ENCODE measurements at places on chromosomes 6 and 20.

DNA sequence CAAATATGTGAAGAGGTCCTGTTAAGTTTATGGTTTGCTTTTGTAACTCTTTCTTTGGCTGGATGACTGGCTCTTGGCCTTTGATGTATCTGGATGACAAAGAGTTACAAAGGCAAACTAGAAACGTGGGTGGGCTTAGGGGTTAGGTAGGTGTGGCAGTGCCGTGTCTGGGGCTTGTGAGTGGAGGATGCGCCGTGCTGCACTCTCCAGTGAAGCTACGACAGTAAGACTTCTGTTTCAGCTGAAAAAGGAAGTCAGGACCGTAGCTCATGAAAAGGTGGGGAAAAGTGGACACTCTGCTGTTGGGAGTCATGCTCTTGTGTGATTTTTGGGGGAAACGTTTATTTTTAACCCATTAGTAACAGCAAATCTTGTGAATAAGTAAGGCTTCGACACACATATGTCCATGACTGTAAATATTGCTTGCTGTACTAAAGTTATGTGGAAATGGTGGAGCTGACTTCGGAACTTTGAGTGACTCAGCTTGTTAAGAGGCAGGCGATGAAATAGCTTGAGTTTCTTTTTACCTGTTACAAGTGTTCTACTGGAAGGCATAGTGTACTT lies 45.6 kb downstream of the DUSP22 start:
- DNase-seq: peak; percentile 48

GRCh38 chr20:4814696-4815252 lies 93.1 kb downstream of the PRND start:
- peak; percentile 47 for DNase-seq

DNA sequence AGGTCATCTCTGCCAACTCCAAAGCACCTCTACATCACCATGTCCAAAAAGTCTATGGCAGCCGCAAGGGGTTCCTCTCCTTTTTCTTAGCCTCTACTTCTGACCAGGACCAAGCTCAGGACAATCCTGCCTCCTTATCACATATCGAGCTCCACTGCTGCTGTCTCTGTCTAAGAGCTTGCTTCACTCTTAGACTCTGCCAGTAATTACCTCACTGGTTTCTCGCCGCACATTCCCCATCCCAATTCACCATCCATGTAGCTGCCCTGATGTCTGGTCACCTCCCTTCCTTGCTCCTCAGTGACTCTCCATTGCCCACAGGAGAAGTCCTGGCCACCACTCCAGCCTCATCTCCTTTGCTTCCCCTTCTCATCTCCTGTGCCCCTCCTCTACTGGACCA lies 24.1 kb upstream of the PI16 start:
- no peak for DNase-seq

- no peak for DNase-seq
These were observed 42.2 kb upstream of the EDN3 start for GRCh38 chr20:59258221-59258621.

DNA sequence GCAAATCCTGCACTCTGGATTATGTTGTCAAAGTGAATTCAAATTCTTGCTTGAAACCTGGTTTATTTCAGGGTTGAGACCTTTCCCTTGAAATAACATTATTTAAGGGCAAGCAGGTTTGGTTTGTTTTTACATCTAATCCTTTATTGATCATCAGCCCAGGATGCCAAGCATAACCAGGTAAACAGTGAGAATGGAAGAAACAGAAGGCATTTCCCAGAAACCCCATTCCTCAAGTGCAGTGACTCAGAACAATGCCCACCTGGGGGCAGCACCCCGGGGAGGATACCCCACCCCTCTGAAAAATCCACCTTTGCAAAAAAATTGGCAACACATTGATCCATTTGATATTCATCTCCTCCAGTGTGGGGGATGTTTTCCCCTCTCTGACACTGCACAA lies 32.5 kb downstream of the POFUT1 start:
- no peak for DNase-seq

- no peak for DNase-seq
These were observed 67.3 kb downstream of the PREX1 start for GRCh38 chr20:48760403-48760983.

DNA sequence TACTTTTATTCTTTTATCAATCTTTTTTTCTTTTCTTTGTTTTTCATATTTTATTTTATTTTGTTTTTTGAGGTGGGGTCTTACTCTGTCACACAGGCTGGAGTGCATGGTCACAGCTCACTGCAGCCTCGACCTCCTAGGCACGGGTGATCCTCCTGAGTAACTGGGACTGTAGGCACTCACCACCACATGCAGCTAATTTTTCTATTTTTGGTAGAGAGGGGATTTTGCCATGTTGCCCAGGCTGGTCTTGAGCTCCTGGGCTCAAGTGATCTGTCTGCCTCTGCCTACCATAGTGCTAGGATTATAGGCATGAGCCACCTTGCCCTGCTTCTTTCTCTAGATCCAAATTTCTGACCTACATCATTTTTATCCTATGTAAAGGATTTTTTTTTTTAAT lies 153.2 kb downstream of the CDKAL1 start:
- no peak for DNase-seq

DNA sequence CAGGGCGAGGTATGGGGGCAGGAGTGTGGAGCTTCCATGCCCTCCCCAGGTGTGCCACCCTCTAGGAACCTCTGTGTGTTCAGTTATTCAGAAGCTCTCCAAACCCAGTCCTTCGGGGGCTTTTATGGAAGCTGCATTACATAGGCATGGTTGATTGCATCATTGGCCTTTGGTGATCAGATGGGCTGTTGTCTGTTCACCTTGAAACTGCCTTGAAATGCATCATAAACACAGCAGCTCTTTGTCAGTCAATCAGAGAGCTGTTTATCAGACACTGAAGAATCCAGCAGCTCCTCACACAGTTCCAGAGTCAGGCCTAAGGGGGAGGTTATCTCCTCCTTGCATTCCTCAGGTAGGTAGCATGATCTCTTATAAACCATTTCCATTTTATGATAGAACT lies 62.4 kb downstream of the E2F3 start:
- no peak for DNase-seq

DNA sequence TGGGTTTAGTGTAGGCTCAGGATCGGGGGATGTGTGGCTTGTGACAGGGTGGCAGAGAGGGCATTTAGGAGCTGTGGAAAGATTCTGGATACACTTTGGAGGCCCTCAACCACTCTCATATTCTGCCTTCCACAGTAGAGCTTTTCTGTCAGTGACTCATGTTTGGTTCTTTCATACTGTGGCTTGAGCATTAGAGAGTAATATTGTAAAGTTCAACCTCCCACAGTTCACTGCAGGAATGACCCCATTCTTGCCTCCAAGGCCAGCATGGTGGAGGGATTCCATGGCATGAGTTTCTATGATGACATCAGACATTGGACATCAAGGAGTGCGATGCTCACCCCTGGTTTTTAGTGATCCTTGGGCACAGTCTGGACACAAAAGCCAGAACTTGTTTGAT lies 50.9 kb downstream of the DTD1 start:
- no peak for DNase-seq

DNA sequence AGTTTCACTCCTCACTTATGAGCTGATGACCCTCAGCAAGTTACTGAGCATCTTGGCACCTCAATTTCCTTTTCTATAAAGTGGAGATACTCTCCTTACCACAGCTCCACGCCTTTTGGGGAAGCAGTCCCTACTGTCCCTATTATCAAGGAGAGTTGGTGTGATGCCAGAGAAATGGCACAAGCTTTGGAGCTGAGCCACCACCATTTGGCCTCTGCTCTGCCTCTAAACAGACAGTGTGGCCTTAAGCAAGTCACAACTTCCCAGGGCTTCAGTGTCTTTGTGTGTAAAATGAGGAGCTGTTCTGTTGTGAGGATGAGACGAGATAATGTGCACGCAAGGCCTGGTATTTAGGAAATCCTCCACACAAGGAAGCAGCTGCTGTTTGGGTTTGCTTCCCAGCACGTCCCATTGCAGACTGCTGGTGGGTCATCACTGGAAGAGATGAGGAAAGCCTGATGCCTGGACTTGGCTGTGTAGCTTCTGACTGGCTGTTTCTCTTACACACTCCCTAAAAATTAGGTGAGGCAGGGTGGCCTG lies 18.5 kb downstream of the NSFL1C start:
- no peak for DNase-seq

GRCh38 chr20:44997668-44998067 lies 31.4 kb downstream of the STK4 start:
- DNase-seq: no peak

- no peak for DNase-seq
These were observed 845 bp upstream of the DST start for GRCh38 chr6:56643379-56644089.

GRCh38 chr6:32971242-32971580 lies 2.8 kb downstream of the BRD2 start:
- DNase-seq: no peak

GRCh38 chr6:143040018-143040417 lies 20.7 kb upstream of the AIG1 start:
- no peak for DNase-seq

Measured in tibial artery (tissue), 4 donors.